IMR-90 (cell line): ENCODE measurements at places on chromosomes 5 and 9. TPM values are rescaled to one million over a fixed set of nuclear protein-coding genes. Genes with fewer than 3 reads are reported as not detected.
A peak's percentile ranks its signal among the peaks of the same experiment; 100 is the strongest.

GRCh38 chr9:105065098-105066088, 137.4 kb upstream of the ABCA1 start:
- DNase-seq = no peak

Gene EDIL3
- total RNA-seq = 82.8 and 101 TPM in 2 replicates

DNA sequence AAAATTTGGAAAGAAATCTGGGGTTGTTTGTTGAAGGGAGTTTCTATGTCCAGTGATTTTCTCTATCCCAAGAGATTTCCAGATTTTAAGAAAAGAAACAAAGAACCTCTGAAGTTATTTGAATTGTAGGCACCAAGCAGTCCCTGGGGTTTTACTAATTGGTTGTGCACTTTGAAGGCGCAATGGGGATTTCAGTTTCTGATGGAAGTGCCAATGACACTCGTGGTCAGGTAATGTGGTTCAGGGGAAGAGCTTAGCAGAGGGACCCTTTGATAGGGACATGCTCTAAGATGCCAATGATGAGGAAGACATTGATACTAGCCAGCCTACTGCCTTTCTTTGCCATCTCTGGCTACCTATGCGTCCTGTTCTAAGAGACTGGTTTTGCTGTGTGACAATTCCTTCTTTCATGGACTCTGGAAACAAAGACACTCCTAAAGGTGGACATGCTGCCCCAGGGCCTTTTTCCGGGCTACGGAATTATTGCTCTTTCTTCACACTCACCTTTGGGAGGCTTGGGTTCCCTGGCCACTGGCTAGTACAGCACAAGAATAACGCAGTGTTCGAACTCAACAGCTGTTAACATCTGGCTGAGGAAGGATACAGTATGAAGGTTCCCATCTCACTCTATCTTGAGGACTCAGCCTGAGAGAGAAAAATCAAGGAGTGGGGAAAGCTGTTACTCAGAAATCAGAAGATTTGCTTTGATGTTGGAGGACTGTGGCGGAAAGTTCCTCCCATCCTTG, 6.9 kb upstream of the TRAF1 start:
- no peak for DNase-seq

Gene SEMA5A
- 9.9 and 12.5 TPM in 2 replicates for total RNA-seq

Gene CDKN2B
- total RNA-seq = 3.6 and 5.6 TPM in 2 replicates

GRCh38 chr5:138772986-138773594, 19.9 kb downstream of the CTNNA1 start:
- no peak for DNase-seq

- no peak for DNase-seq
These were observed 6.1 kb upstream of the GCNT1 start for GRCh38 chr9:76452839-76453238.

- DNase-seq = peak; percentile 3
These were observed 158.7 kb downstream of the NMUR2 start for GRCh38 chr5:152246401-152246800.

Gene BHMT
- not detected in 2 replicates for total RNA-seq

DNA sequence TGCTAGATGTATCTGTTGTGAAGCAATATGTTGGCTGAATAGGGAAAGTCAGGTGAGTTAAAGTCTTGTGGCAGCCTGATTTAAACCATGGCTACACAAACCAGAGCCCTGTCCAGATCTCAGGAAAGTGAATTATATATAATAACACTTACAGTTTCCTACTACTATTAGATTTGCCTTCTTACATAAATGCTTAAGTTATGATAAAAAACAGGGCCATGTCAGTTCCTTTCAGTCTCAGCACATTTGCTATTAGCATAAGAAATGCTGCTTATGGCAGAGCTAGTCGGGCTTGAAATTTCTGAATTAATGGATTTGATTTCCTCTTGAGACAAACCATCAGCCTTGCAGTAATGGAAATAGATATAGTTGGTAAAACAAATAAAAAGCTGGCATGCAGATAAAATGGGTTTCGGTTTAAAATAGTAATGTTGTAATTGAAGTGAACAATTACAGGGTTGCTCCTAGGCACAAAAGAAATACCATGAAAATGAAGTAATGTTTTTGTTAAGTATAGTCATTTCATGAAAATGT, 664.2 kb upstream of the ZNF608 start:
- peak; percentile 67 for DNase-seq
